Astrocyte (in vitro differentiated cells and primary cell): ENCODE measurements at places on chromosomes 12 and 14. TPM values are rescaled to one million over a fixed set of nuclear protein-coding genes. Genes with fewer than 3 reads are reported as not detected.

DNA sequence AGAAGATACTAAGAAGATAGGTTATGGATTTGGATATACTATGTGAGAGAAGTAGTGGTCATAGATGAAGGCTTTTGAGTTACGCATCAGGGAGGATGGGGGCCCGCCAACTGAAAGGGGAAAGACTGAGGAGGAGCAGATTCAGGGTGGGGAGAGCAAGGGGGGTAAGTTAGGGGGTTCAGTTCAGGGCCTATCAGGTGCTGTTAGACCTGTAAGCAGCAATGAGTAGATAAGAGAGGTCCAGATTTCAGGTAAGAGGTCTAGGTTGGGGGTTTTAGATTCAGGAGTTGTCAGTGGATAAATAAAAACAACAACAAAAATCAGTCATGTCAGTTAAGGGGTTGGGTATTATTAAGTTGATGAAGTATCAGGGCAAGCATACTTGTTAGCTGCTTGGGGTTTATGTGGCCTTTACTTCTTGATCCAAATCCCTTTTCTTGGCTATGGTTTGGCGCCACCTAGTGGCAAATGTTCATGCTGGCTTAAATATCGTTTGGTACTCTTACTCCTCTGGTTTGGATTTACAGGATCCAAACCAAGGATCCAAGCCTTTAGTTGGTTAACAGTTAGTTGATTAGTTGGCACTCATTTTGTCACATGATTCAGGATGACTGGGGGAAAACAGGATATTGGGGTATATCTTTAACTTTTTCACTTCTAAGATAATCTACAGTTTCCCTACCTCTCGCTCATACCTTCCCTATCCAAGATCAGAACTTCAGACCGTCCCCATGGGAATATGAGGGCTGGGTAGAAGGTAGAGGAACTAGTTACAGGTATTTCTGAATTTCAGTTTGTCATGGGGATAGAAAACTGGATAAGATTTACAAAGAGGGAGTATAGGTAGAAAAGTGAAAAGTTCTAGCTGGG, 65.1 kb downstream of the PCNX1 start:
- H3K36me3 ChIP-seq, result peaks cover 15% of the 10 kb centered on the region
- H3K27me3 ChIP-seq, result no peaks in the 10 kb centered on the region
- no peak overlapping the region for H3K27ac ChIP-seq
- peak; percentile 60 for DNase-seq
- H3K4me3 ChIP-seq, result no peak overlapping the region
- H3K4me1 ChIP-seq, result no peaks in the 10 kb centered on the region

DNA sequence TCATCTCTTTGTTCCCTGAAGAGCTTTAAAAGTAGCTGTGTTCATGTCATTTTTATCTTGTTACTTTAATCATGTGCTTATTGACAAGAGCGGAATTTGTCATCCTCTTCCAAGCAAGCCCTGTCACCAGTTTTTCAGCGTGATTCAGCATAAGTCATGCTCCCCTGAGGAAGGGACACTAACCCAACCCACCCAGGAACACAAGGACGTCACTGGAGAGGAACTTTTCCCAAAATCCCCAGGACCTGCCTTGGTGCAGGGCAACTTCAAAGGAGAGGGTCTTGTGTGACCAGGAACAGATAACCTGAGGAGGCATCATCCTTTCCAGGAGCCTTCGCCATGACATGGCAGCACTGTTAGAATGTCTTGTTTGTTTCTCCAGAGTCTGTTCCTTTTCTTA, 107.1 kb upstream of the DIO3 start:
- no peaks in the 10 kb centered on the region for H3K4me1 ChIP-seq
- no peak for DNase-seq
- H3K36me3 ChIP-seq, result no peaks in the 10 kb centered on the region
- H3K27me3 ChIP-seq, result peaks cover 36% of the 10 kb centered on the region
- no peak overlapping the region for H3K4me3 ChIP-seq

DNA sequence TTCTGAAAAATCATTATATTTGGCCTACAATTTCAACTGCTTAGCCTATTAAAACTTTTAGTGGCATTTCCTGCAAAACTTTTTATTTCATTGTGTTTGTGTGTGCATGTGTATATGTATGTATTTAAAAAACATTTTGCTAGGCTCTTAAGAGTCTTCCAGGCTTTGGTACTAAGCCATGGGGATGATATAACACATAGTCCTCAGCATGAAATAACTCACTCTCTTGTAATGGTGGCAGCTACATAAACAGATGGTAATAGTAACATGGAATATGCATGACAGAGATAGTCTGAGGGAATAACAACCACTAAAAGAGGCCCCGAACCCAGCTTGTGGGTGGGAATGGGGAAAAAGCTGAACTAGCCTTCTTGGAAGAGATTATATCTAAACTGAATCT, 141.4 kb downstream of the TTLL5 start:
- DNase-seq, result no peak
- H3K4me3 ChIP-seq, result no peak overlapping the region
- H3K27me3 ChIP-seq, result no peaks in the 10 kb centered on the region
- H3K36me3 ChIP-seq, result no peaks in the 10 kb centered on the region
- H3K27ac ChIP-seq, result no peak overlapping the region
- peaks cover 3% of the 10 kb centered on the region for H3K4me1 ChIP-seq

GRCh38 chr14:69423279-69423678, 24.8 kb downstream of the SLC39A9 start:
- H3K4me1 ChIP-seq, result no peaks in the 10 kb centered on the region
- no peaks in the 10 kb centered on the region for H3K27me3 ChIP-seq
- DNase-seq, result peak; percentile 32
- no peak overlapping the region for H3K27ac ChIP-seq
- peaks cover 16% of the 10 kb centered on the region for H3K36me3 ChIP-seq
- H3K4me3 ChIP-seq, result no peak overlapping the region

Gene CPNE6
- not detected in 2 replicates for total RNA-seq

Gene SDR9C7
- 0.17 TPM in 1 of 2 replicates, not detected in the other for total RNA-seq

Gene SLC10A1
- total RNA-seq, result not detected in 2 replicates

GRCh38 chr12:119156401-119157044, 22.2 kb upstream of the HSPB8 start:
- H3K4me1 ChIP-seq, result no peaks in the 10 kb centered on the region
- H3K4me3 ChIP-seq, result no peak overlapping the region
- no peaks in the 10 kb centered on the region for H3K27me3 ChIP-seq
- DNase-seq, result no peak
- H3K27ac ChIP-seq, result no peak overlapping the region
